Type B pancreatic cell (in vitro differentiated cells): ENCODE measurements at places on chromosomes 7 and 10. TPM values are rescaled to one million over a fixed set of nuclear protein-coding genes. Genes with fewer than 3 reads are reported as not detected.

DNA sequence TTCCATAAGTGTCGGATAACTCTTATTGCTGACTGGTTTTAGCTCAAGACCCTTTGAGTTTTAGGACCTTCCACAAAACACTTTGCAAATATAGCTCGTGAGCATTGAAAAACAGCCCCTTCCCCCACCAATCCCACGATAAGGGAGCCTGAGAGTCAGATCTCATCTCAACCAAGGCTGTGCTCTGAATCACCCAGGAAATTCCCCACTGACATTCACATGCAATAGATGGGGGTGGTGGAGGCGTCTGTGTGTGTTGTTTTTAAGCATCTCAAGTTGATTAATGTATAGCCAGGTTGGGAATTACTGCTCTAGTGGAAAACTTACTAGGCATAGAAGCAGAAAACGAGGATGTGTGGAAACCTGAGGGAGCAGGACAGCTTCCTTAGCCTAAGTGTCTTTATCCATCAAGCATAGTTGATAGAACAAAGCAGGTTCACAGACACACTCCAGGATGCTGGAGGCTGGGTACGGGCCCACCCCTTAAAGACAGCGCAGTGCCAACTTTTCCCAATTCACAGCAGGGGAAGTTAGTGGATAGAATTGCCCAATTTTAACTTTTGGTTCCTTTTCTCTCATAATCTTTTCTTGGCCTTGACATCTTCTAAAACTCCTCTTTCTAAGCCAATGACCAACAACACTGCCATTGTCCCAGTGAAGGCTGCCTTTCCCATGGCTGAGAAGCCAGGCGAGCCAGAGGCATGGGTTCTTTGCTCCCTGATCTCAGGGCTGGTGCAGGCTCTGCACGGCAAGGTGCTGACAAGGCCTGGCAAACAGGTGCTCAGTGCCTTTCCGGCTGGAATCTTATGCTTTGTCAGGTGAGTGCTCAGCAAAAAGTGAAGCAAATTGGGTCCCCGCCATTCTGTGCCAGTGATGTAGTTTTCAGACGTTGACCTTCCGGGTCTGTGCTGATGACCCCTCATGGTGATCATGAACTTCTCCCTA, 98.5 kb upstream of the INSIG1 start:
- peaks cover 6% of the 10 kb centered on the region for H3K4me1 ChIP-seq
- H3K36me3 ChIP-seq, result no peaks in the 10 kb centered on the region
- no peak overlapping the region for H3K4me3 ChIP-seq
- DNase-seq, result peak; percentile 48
- no peak overlapping the region for H3K27ac ChIP-seq

GRCh38 chr10:79128241-79128922, 59.6 kb downstream of the ZMIZ1 start:
- H3K27ac ChIP-seq, result no peak overlapping the region
- no peak for DNase-seq
- no peak overlapping the region for H3K4me3 ChIP-seq
- no peaks in the 10 kb centered on the region for H3K27me3 ChIP-seq
- H3K36me3 ChIP-seq, result peaks cover 8% of the 10 kb centered on the region
- peaks cover 51% of the 10 kb centered on the region for H3K4me1 ChIP-seq

The RNF32 gene
- 1.4 and 2.6 TPM in 2 replicates for total RNA-seq

The TRPV5 gene
- not detected in 2 replicates for total RNA-seq

GRCh38 chr10:94210440-94211168, 152.1 kb downstream of the NOC3L start:
- H3K4me1 ChIP-seq, result peaks cover 18% of the 10 kb centered on the region
- DNase-seq, result no peak
- no peaks in the 10 kb centered on the region for H3K36me3 ChIP-seq
- no peak overlapping the region for H3K27ac ChIP-seq

DNA sequence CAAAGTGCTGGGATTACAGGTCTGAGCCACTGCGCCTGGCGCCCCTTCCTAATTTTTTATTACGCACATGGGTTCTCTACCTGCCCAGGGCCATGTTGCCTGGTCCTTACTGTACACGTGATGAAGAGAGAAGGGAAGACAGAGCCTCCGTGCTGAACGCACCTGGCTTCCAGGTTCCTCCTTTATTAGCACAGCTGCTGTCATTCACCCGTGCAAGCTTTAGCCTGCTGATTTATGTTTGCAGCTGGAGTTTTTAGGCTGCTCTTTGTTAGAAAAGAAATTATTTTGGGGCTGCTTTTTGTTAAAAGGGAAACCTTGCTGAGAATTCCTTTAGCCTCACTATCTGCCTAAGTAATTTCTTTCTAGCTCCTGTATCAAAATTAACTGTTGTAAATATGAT, 417.0 kb downstream of the CALN1 start:
- no peak overlapping the region for H3K4me3 ChIP-seq
- no peak for DNase-seq
- H3K36me3 ChIP-seq, result no peaks in the 10 kb centered on the region
- H3K27ac ChIP-seq, result no peak overlapping the region

DNA sequence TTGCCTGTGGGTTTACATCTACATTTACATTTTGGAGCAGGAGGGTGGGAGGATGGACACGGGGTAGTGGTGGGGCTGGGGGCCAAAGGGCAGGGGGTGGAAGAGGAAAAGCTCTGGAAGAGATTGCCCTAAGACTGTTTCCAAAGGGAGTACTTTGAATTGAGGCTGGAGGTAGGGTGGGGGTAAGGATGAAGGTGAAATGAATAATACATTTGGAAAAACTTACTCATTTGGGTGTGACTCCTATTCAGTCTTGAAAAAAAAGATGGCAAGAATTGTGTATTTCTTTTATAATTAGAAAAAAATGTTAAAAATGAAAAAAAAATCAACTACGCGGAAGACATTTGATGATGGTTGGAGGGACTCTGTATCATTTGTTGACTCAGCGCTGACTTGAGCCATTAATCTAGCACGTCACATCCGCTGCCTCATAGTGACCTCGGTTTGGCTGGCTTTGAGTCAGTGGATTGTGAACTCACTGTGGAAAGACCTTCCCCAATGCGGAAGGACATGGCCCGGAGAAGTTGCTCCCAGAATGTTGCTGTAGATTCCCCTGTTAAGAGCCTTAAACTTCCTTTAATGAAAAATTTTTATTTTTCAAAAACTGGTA, 2.8 kb downstream of the FAM180A start:
- H3K4me3 ChIP-seq, result no peak overlapping the region
- peaks cover 8% of the 10 kb centered on the region for H3K4me1 ChIP-seq
- H3K36me3 ChIP-seq, result no peaks in the 10 kb centered on the region
- H3K27me3 ChIP-seq, result peaks cover 4% of the 10 kb centered on the region
- peak overlapping the region; percentile 79 for H3K27ac ChIP-seq
